Spleen (tissue), 13 donors: ENCODE measurements at places on chromosomes 7 and 10. TPM values are rescaled to one million over a fixed set of nuclear protein-coding genes. Genes with fewer than 3 reads are reported as not detected.

- DNase-seq: no peak
Measured at GRCh38 chr7:107162475-107162874, 6.3 kb upstream of the HBP1 start.

DNA sequence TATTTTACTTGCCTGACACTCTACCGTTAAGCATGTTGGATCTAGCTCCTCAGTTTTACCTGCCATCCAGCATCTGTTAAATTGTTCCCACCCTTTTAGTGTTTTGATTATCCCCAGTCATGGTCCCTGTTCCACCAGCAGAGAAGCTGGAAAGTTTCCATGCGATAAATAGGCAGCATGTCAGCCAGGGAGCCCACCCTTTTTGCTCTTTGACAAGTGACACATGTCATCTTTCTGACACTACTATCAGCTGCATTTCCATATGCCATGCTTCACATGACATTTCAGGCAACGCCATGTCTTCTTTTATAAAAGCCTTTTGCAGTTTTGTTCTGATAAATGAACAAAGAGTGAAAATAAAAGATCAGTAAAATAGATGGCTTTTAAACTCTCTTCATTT is 310.8 kb downstream of the MAGI2 start:
- no peak for DNase-seq

DNA sequence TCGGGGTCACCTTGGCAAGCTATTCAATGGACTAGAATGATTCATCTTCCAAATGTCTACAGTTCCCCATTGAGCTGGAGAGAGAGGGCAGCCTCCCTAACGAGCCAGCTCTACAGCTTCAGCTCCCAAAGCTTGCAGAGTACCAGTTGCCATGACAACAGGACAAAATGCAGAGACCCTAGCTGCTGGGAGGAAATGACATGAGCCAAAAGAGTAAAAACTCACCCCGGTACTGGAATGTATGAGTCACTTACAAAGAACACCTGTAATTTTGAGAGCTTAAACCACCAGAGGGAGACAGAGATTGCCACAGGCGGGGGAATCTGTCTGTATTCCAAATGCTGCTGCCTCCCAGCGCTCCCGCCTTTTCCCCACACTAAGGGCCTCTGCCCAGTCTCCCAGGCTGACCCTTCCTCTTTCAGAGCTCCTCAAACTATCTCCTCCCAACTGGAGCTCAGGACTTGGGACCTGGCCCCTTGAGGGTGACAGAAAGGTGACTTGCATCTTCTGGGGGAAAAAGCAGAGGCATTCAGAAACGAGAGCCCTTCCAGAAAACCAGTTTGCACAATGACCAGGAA is 95.5 kb downstream of the CUL2 start:
- no peak for DNase-seq

- no peak for DNase-seq
Measured at GRCh38 chr7:157394246-157395191, 57.7 kb downstream of the DNAJB6 start.

DNA sequence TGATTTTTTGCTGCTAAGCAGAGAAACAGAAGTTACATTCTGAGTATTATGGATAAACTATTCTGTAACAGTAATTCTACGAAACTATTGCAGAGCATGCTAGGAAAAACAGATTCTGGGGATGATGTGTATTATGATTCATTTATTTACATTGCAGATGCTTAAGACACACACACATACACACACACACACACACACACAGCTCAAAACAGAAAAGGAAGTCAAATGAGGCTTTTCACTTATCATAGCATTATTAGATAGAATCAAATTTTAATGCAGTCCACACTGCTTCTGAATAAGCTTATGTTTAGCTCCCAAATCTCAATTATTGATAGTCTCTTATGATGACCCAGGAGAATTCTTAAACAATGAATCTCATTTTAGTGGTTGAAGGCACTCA is 307.2 kb downstream of the HGF start:
- DNase-seq: no peak

GRCh38 chr10:784403-785088 is 95.1 kb upstream of the DIP2C start:
- DNase-seq: peak; percentile 74

- no peak for DNase-seq
Measured at GRCh38 chr10:70598857-70599295, 3.7 kb downstream of the PRF1 start.

DNA sequence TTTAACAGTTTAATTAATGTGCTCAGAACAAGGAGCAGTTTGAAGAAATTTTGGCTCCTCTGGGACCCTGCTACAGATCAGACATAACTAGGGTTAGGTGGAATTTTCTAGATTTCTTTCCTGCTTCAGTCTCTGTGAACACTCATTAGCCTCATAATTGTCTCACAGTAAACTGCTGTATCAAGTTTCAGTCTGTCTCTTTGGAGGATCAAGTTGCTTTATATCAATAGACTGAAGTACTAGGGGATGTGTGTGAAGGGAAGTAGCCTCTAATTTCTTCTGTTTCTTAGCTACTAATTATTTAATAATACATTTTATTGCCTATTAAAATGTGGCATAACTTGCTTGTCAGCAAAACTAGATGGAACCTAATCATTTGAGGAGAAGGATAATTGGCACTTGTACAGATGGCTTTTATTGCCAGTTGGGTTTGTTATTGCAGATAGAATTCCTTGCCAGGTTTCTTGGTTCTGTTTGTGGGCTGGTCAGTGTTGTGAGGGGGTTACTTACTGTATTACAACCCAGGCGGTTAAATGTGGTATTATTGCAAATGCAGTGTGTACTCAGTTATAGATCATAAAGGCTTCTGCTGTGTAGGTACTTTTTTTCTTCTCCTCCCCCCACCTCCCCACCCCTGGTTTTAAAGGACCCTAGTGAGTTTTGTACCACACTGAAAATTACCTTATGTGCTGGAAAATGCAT is 758.0 kb downstream of the AUTS2 start:
- DNase-seq: no peak

- no peak for DNase-seq
Measured at GRCh38 chr10:26524161-26524896, 86.2 kb downstream of the APBB1IP start.

- DNase-seq: no peak
Measured at GRCh38 chr7:85160223-85160622, 26.6 kb downstream of the SEMA3D start.

GRCh38 chr7:17130281-17131059 is 168.0 kb upstream of the AHR start:
- no peak for DNase-seq

GRCh38 chr7:93117852-93118530 is at the start of gene SAMD9:
Gene SAMD9 (minus strand): TSS chr7:93117979. CDS start chr7:93106097, 11,882 bp downstream.
- no peak for DNase-seq

DNA sequence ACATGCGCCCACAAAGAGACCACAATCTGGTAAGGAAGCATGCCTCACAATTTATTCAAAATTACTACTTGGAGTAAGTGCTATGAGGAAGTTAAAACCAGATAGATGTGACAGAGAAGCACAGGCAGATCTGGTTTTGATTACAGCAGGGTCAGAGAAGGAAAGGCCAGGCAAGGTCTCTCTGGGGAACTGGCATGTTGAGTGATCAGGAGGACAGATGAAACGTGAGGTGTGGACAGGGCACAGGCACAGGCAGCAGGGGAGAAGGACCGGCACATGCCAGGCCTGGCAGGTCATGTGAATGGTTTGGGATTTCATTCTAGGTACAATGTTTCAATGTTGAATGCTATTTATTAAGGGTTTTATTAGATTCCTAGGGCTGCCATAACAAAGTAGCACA is 51.6 kb downstream of the GPAM start:
- DNase-seq: no peak

DNA sequence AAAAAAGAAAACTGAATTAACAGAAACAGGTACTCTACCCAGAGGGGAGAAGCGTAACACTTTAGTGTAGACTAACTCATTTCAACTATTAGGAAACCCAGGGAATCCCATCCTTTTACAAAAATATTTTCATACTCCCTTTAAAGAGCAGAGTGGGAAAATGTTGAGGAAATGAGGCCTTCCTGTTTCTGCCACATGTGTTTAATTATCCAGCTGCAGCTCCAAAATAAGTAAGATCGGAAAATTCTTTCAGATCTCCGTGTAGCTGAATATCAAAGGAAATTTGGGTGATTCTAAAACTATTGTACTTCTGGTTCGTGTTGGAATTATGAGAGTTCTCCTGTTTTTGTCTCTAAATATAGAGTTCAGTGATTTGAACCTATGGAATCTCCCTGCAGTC is 58.0 kb upstream of the CAV2 start:
- DNase-seq: no peak

GRCh38 chr7:7354674-7355073 is 172.3 kb downstream of the C1GALT1 start:
- no peak for DNase-seq

- DNase-seq: no peak
Measured at GRCh38 chr7:47181746-47182361, 400.1 kb downstream of the TNS3 start.

The ASAH2 gene
- total RNA-seq: 1.2 TPM

The GNAT3 gene
- total RNA-seq: not detected

The SEMA3E gene
- total RNA-seq: 0.44 TPM

The SSC4D gene
- total RNA-seq: 0.37 TPM

The SVIL gene
- total RNA-seq: 56.5 TPM

The PVRIG gene
- total RNA-seq: 36.3 TPM

The SUGCT gene
- 1.6 TPM for total RNA-seq

The SOSTDC1 gene
- not detected for total RNA-seq

The CYP3A7 gene
- not detected for total RNA-seq

The PRLHR gene
- not detected for total RNA-seq

The SRRM3 gene
- 1.2 TPM for total RNA-seq
